ENCODE measurements at places on chromosomes 4 and X.

GRCh38 chrX:17414839-17415238 lies 39.8 kb downstream of the NHS start:
- DNase-seq, result no peak

GRCh38 chrX:95764972-95765451 lies 919.6 kb upstream of the DIAPH2 start:
- no peak for DNase-seq

GRCh38 chrX:150719621-150720020 lies 26.4 kb downstream of the MTMR1 start:
- no peak for DNase-seq

DNA sequence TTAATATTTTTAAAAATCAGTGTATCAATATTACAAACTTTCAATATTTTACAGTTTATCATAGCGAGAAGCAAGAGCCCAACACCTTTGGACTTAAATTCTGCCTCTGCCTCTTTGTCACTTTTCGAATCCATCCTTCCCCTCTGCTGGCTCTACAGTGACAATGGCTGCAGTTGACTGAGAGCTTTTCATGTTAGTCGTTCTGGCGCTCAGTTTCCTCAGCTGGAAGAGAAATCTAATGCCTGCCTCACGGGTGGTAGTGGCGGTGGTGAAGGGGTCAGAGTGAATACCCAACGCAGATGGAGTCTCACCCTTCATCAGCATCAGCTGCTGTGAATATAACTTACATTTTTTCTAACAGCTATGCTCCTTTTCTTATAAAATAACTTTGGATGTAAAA lies 144.8 kb downstream of the NWD2 start:
- no peak for DNase-seq

GRCh38 chrX:57822398-57822797 lies 87.9 kb downstream of the ZXDA start:
- DNase-seq, result no peak

DNA sequence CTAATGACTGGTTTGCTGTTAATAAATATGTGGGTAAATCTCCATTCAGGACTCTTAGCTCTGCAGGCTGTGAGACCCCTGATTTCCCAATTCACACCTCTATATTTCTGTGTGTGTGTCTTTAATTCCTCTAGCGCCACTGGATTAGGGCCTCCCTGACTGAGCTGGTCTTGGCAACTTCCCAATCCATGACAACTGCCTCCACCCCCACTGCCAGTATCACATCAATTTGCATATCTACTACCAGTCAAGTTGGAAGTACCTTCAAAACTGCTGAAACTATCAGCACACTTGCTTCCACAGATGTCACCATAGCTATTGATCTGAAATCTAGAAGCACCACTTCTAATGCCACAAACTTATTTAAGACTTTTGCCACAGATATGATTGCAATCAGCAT lies 27.6 kb downstream of the OPRPN start:
- DNase-seq, result no peak

- DNase-seq, result no peak
Observed at GRCh38 chr4:100722866-100723459, 205.1 kb upstream of the EMCN start.

- no peak for DNase-seq
Observed at GRCh38 chrX:27889878-27890277, 82.1 kb downstream of the MAGEB10 start.

DNA sequence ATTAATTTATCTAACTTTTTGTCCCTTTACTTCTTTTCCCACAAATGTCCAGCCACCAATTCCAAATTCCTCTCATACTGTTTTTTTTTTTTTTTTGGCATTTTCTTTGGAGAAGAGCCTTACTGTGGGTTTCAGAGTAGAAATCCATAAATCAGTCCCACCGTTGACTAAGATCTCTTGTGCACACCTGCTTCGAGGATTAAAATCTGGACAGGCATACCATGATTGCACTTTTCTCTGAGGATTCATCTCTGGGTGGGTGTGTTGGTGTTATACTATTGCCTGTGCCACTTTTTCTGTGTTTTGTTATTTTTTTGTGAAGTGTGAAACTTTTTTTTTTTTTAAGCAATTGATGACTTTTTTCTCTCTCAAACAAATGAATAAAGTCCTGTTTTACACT lies 13.2 kb downstream of the PRDM8 start:
- DNase-seq, result no peak

DNA sequence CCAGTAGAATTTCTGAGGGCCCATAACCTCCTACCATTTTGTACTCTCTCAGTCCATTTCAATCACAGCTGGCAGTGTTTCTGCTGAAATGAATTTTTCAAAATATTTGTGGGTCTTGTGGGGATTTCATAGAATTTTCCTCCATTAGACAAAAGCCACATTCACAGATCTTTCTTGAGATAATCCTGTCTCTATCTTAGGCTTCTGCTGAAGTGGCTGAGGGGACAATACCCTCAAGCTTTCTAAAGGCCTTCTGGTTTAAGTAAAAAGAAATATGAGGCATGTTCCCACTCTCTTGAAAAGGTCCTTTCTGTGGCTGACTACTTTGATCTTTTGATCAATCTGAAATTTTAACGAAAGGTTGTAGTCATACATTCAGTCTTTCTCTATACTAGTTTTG lies 1930.0 kb upstream of the AGA start:
- no peak for DNase-seq

DNA sequence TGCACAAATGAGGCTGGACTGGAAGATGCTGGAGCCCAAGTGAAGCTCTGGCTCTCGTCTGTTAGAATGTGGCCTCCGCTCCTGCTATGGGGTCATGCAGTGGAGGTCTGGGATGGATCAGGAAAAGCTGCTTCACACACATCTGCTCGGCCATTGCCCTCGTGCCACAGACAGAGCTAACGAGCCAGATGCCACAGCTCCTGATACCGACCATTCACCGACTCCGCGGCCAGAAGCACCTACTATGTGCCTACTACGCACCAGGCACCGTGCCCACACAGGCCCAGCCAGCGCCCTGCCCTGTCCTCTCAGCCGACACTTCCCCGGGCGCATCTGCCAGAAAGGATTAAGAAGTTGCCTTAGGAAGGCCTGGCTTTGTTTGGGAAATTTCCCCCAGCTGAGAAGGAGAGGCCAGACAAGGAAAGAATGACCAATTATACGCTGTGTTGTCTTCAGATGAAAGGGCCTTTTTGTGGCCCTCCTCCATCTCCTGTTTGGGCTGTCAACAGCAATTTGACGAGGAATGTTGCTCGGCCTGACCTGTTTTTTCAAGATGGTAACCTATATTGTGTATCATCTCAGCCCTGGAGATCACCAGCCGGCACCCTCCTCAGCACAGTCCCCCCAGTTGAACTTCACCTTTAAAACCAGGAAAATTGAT lies 34.3 kb downstream of the HMX1 start:
- no peak for DNase-seq

Data from activated T-helper 1 cell treated with Interleukin-2 at 50 U/mL for 16 hours (primary cell).